ENCODE measurements at places on chromosomes 2 and 18. TPM values are rescaled to one million over a fixed set of nuclear protein-coding genes. Genes with fewer than 3 reads are reported as not detected.

The MREG gene
- 2.8 TPM for total RNA-seq

The DNAJC5G gene
- total RNA-seq = not detected

The PCARE gene
- not detected for total RNA-seq

The SPDYA gene
- total RNA-seq = 1.2 TPM

The ST8SIA3 gene
- not detected for total RNA-seq

The METTL4 gene
- total RNA-seq = 12.8 TPM

GRCh38 chr2:100733391-100734187 lies 86.3 kb upstream of the NPAS2 start:
- H3K36me3 ChIP-seq = no peaks in the 10 kb centered on the region
- peaks cover 10% of the 10 kb centered on the region for H3K27me3 ChIP-seq
- DNase-seq = no peak
- peaks cover 11% of the 10 kb centered on the region for H3K4me1 ChIP-seq
- peak overlapping the region; percentile 46 for H3K27ac ChIP-seq
- no peak overlapping the region for H3K4me3 ChIP-seq

- H3K27ac ChIP-seq = no peak overlapping the region
- H3K4me3 ChIP-seq = no peak overlapping the region
- peak; percentile 40 for DNase-seq
- no peaks in the 10 kb centered on the region for H3K27me3 ChIP-seq
- peaks cover 2% of the 10 kb centered on the region for H3K36me3 ChIP-seq
Observed at GRCh38 chr2:234676783-234677450, 180.0 kb upstream of the ARL4C start.

GRCh38 chr2:105597806-105598803 lies 146.6 kb upstream of the NCK2 start:
- H3K4me3 ChIP-seq = no peak overlapping the region
- H3K27me3 ChIP-seq = peaks cover 21% of the 10 kb centered on the region
- no peak overlapping the region for H3K27ac ChIP-seq
- no peaks in the 10 kb centered on the region for H3K4me1 ChIP-seq
- H3K36me3 ChIP-seq = no peaks in the 10 kb centered on the region

DNA sequence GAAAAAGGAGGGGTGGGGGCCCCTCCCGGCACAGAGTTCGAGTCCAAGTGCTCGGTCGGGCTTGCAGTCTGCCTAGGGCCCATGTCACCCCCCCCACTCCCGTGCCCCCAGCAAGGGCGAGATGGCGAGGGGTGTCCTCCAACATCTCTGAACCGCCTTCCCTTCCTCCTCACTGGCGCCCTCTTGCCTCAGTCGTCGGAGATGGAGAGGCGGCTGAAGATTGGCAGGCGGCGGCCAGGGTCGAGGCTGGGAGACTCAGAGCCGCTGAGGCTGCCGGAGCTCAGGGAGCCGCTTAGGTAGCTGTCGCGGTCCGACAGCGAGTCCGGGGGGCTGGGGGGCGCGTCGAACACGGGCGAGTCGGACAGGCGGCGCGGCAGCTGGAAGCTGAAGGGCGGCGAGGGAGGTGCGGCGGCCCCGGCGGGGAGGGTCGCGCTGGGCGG lies 2.3 kb downstream of the ZFP36L2 start:
- DNase-seq = peak; percentile 91
- peaks cover 56% of the 10 kb centered on the region for H3K4me1 ChIP-seq
- H3K27me3 ChIP-seq = no peaks in the 10 kb centered on the region
- H3K36me3 ChIP-seq = peaks cover 19% of the 10 kb centered on the region
- peak overlapping the region; percentile 98 for H3K27ac ChIP-seq

DNA sequence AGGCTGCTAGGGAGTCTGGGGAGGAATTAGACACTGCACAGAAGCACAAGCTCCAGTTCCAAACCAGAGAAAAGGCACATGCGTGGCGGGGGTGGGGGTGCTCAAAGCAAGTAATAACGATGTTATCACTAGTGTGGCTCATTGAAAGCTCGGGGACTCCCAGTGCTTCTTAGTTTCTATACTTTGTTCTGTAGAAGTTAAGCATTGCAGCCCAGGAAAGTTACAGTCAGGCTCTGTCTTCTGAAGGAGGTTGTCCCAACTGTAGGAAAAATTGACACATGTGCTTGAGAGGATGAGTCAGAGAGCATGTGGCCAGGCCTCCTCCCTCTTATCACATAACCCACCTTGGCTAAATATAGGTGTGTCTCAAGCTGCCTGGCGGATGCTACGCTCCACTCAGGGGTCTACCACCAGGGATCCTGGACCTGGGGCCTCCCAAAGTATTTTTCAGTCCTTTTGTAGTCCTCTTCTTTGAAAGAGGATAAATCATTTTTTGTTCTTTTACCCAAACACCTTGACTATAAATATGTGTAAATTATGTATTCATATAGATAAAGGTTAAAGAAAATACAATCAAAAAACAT lies 3.8 kb downstream of the GALNT5 start:
- no peaks in the 10 kb centered on the region for H3K36me3 ChIP-seq
- H3K27ac ChIP-seq = peak overlapping the region; percentile 64
- H3K27me3 ChIP-seq = no peaks in the 10 kb centered on the region
- no peak for DNase-seq

GRCh38 chr2:197079832-197080555 lies 153.5 kb upstream of the PGAP1 start:
- H3K4me3 ChIP-seq = no peak overlapping the region
- H3K36me3 ChIP-seq = peaks cover 11% of the 10 kb centered on the region
- peaks cover 27% of the 10 kb centered on the region for H3K4me1 ChIP-seq
- H3K27me3 ChIP-seq = no peaks in the 10 kb centered on the region
- no peak overlapping the region for H3K27ac ChIP-seq
- no peak for DNase-seq

DNA sequence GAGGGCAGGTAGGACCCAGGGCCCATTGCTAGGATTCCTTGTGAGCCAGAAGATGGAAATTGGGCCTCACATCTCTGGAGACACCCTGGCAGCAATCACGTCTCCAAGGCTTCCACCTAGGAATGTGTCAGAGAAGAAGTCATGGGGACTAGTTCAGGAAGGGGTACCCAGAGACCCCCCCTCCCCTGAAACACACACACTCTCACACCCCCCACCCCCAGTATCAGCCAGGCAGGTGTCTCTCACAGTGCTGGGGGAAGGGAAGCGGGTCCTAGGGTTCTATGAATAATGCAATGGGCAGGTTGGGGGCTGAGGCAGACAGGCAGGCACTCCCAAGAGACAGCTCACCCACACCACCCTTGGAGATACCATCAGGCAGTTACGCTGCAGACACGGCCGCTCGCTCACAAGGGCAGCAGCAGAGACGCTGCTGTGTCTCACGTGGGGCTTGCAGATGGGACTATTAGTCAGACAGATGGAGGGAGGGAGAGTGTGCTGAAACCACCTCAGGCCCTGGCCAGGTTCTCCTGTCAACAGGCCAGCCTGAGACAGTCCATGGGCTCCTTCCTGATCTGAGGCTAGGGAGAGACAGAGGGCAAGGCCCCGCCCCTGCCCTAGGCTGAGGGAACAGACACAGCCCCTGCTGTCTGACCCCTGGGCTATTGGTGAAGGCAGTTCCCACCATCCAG lies 134.6 kb downstream of the CYP26B1 start:
- no peak overlapping the region for H3K4me3 ChIP-seq
- peaks cover 8% of the 10 kb centered on the region for H3K4me1 ChIP-seq
- peaks cover 10% of the 10 kb centered on the region for H3K27me3 ChIP-seq
- peak; percentile 62 for DNase-seq

GRCh38 chr18:63140038-63140450 lies 179.5 kb downstream of the BCL2 start:
- H3K36me3 ChIP-seq = no peaks in the 10 kb centered on the region
- peaks cover 16% of the 10 kb centered on the region for H3K4me1 ChIP-seq
- no peak overlapping the region for H3K27ac ChIP-seq
- no peak for DNase-seq
- H3K4me3 ChIP-seq = no peak overlapping the region
- peaks cover 17% of the 10 kb centered on the region for H3K27me3 ChIP-seq

- peaks cover 2% of the 10 kb centered on the region for H3K36me3 ChIP-seq
- H3K27me3 ChIP-seq = peaks cover 75% of the 10 kb centered on the region
- no peak for DNase-seq
- peak overlapping the region; percentile 14 for H3K4me3 ChIP-seq
- no peak overlapping the region for H3K27ac ChIP-seq
Observed at GRCh38 chr2:44943693-44944101, 2.2 kb downstream of the SIX3 start.

DNA sequence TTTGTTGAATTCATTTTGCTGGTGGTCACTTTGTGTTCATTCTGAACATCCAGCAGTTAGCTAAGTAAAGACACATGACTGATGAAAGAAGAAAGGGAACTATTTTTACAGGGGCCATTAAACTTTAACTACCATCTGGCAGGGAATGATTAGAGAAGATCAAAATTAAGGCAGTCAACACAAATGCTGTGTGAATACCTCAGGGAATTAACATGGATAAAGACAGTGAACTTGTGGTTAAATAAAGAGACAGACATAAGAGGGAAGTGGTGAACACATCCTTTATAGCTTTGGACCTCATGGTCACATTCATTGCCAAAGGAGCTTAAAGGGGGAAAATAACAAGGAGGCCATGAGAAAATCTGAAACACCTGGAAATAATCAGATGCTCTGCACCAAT lies 52.6 kb upstream of the ATP5MC3 start:
- no peak overlapping the region for H3K4me3 ChIP-seq
- no peak overlapping the region for H3K27ac ChIP-seq
- H3K4me1 ChIP-seq = peaks cover 2% of the 10 kb centered on the region

GRCh38 chr2:230267556-230267955 lies 42.0 kb downstream of the SP140 start:
- DNase-seq = no peak
- H3K27me3 ChIP-seq = peaks cover 36% of the 10 kb centered on the region
- H3K4me3 ChIP-seq = no peak overlapping the region
- H3K27ac ChIP-seq = no peak overlapping the region
- H3K36me3 ChIP-seq = no peaks in the 10 kb centered on the region

DNA sequence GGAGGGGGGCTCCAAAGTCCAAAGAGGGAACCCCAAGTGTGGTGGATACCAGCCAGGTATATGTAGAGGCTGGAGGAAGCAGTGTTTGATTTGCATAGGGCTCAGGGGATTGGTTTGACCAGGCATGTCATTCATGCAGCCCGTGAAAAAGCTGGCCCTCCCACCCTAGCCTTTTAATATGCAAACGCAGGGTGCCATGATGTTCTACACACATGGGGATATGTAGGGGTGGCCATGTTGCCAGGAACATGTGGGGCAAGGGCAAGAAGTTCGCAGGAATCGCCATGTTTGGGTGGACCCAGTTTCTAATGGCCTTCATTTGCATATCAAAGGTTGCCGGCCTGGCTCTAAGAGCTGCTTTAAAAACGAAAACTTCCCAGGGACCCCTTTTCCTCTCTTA lies 33.6 kb downstream of the B3GNT7 start:
- no peak for DNase-seq
- no peaks in the 10 kb centered on the region for H3K27me3 ChIP-seq
- no peaks in the 10 kb centered on the region for H3K36me3 ChIP-seq
- H3K4me1 ChIP-seq = no peaks in the 10 kb centered on the region
- H3K27ac ChIP-seq = no peak overlapping the region
- no peak overlapping the region for H3K4me3 ChIP-seq

GRCh38 chr2:40955635-40956034 lies 503.7 kb upstream of the SLC8A1 start:
- no peak overlapping the region for H3K27ac ChIP-seq
- H3K4me3 ChIP-seq = no peak overlapping the region
- no peaks in the 10 kb centered on the region for H3K4me1 ChIP-seq

GRCh38 chr18:10365021-10365500 lies 89.4 kb upstream of the APCDD1 start:
- H3K4me3 ChIP-seq = no peak overlapping the region
- H3K27me3 ChIP-seq = peaks cover 30% of the 10 kb centered on the region
- H3K36me3 ChIP-seq = peaks cover 7% of the 10 kb centered on the region

DNA sequence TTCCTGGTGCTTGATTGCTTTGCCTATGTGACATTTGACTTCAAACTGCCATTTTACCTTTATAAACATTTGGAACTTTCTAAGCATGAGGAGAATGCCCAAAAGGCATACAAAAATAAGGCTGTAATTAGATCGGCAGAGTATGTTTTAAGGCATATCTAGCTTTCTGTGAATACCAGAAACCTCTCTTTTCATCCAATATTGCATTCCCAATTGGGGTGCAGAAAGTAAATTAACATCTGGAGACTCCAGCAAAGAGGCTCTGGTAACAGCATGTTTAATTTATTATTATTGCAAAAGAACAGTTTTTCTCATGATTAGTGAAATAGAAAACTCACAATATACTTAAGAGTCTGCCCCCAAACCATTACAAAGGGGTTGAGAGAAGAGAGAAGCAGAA lies 32.1 kb downstream of the FRZB start:
- H3K4me1 ChIP-seq = peaks cover 76% of the 10 kb centered on the region
- no peak overlapping the region for H3K27ac ChIP-seq
- no peak overlapping the region for H3K4me3 ChIP-seq
- DNase-seq = no peak
- peaks cover 15% of the 10 kb centered on the region for H3K27me3 ChIP-seq

DNA sequence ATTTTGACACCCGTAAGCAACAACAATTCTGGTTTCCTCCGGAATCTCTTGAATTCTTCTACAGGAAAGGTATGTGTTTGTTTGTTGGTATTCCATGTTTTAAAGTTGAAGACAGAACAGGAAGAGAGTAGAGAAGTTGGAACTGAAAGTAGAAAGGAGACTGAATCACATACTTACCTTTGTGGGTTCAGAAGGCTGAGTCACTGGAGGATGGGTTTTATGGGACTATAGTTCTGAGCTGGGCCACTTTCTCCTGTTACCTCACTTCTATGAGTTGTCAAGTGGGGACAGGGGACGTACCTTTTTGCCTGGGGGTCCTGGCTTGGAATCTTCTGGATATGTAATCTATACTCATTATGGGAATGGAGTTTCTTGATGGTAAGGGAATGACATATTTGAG lies 40.9 kb downstream of the KDM3A start:
- DNase-seq = no peak
- peaks cover 87% of the 10 kb centered on the region for H3K36me3 ChIP-seq
- H3K27me3 ChIP-seq = no peaks in the 10 kb centered on the region
- H3K27ac ChIP-seq = no peak overlapping the region
- H3K4me1 ChIP-seq = no peaks in the 10 kb centered on the region

DNA sequence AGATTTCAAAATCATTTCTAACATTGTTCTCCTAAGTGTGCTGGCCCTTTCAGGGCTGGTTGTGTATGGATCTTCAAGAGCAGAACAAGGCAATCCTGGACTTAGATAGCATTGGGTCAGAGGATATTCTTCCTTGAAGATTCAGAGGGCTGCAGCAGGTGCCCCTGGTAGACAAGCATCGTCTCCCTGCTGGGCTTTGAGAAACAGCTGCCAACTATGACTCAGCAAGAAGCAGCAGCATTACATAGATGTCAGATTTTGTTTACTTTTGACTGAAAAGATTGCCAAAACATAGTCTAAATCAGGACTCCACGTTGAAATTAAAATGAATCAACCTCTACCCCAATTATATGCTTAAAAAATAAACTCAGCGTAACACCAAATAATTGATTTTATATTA lies 618.8 kb downstream of the SOCS6 start:
- no peaks in the 10 kb centered on the region for H3K36me3 ChIP-seq
- no peak overlapping the region for H3K27ac ChIP-seq
- no peaks in the 10 kb centered on the region for H3K27me3 ChIP-seq
- no peak overlapping the region for H3K4me3 ChIP-seq
- DNase-seq = no peak
- no peaks in the 10 kb centered on the region for H3K4me1 ChIP-seq
